ENCODE measurements at places on chromosomes 4 and X. TPM values are rescaled to one million over a fixed set of nuclear protein-coding genes. Genes with fewer than 3 reads are reported as not detected.

The GLUD2 gene
- total RNA-seq = 1.4 TPM

The LPAR4 gene
- total RNA-seq = not detected

DNA sequence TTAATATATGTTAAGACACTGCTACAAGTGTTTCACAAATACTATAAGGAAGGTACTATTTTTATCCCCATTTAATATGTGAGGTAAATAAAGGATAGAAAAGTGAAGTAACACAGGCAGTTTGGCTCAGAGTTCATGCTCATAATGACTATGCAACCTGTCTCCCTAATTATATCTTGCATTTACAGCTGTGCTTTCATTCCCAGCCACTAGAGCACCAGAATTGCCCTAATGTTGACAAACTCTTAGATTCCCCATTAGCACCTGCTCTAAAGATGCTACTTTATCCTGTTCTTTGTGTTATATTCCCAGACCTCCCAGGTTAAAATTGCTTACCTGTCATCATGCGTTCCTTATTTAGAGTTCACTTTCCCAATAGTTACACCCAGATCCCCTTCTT lies 833.6 kb downstream of the CCSER1 start:
- no peak for DNase-seq

- DNase-seq = no peak
These were observed 146.8 kb upstream of the PTCHD1 start for GRCh38 chrX:23187819-23188218.

All from spleen (tissue), 13 donors.